ENCODE measurements at places on chromosomes 6 and 20.

- no peak for DNase-seq
Measured at GRCh38 chr20:3797592-3798372, 1.7 kb downstream of the CDC25B start.

DNA sequence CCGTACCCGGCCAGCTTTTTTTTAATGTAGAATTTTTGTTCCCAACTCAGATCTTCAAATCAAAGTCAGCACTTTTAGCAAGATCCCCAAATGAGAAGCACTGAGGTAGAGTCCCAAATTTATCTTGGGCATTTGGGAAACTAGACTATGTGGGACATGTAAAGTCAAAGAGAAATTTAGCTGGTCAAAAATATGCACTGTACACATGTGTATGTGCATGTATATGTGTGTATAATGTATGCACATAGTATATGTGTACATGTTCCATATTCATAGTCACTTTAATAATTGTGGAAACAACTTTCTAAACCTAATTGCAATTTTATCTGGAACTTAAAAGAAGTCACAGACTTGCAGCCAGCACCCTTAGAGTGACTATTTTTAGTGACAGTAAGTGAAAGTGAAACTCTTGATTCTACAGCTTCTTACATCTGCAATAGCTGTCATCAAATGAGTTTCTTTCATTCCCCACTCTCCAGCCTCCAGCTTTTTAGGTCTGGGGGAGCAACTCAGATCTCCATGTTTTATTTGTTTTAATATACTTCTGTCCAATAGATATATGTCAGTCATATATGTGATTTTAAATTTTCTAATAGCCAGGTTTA, 53.6 kb downstream of the CDC40 start:
- peak; percentile 27 for DNase-seq

- DNase-seq: no peak
Measured at GRCh38 chr6:17132967-17133366, 31.1 kb downstream of the STMND1 start.

- no peak for DNase-seq
Measured at GRCh38 chr6:15592610-15593009, 70.2 kb downstream of the DTNBP1 start.

DNA sequence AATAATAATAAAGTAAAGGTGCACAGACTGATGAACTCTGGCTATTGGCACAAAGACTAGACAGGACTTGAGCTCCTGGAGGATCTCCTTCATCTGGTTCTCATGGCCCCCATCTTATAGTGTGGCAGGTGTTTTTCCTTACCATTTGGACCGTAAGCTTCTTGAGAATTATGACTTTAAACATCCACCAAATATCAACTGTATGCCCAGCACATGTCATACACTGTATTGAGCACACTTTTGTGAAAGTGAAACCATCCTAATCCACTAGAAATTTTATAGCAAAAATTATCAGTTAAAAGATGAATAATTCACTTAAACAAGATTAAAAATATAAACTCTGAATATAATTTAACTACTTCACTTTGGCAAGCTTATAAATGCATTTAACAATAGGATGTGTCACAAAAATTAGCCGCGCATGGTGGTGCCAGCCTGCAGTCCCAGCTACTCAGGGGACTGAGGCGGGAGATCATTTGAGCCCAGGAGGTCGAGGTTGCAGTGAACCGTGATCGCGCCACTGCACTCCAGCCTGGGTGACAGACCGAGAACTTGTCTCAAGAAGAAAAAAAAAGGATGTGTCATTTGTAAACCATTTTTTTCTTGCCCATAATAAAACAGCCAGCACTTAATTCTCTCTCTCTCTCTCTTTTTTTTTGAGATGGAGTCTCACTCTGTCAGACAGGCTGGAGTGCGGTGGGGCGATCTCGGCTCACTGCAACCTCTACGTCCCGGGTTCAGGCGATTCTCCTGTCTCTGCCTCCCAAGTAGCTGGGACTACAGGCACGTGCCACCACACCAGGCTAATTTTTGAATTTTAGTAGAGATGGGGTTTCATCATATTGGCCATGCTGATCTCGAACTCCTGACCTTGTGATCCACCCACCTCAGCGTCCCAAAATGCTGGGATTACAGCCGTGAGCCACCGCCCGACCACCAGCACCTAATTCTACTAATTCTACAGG, 9.1 kb downstream of the HIVEP2 start:
- DNase-seq: no peak

GRCh38 chr6:161143663-161144430, 130.0 kb downstream of the AGPAT4 start:
- no peak for DNase-seq

DNA sequence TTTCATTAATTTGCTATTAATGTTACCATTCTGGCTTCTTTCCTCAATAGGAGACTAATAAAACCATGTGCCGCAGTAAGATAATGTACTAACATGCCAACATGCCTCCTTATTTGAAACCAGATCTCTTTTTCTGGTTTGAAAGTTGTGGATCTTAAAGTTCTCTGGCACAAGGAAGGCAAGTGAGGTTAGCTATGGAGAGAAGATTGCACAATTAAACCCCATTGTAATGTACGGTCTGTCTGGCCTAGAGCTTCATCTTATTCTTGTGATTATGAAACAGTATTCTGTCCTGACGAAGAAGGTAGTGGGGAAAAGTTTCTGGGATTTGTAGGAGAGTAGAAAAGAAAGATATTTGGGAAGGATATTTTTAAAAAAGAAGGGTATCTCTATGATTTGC, 68.4 kb downstream of the EYA4 start:
- DNase-seq: peak; percentile 9

DNA sequence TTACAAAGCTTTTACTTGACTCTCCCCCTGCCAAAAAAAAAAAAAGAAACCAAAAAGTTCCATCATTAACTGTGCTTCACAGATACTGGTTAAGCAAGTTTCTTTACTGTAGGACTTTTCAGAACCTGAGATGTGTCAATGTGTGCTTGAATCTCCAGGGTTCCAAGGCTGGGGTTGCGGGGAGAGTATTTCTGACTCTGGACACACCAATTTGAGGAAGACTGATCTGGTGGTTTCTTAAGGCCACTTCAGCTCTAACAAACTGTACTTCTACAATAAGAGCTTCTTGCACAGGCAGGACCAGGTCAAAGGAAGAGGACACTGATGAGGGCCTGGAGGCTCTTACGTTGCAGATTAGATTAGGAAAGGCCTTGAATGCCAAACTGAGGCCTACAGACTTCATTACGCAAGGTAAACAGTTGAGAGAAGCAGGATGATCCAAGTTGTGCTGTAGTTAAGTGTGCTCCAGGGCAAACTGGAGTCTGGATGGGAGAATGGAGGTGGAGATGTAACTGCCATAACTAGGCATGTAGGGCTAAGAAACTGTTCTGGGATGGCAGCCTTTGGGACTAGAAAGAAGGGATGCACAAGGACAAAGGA, 24.4 kb downstream of the COMMD7 start:
- DNase-seq: no peak

DNA sequence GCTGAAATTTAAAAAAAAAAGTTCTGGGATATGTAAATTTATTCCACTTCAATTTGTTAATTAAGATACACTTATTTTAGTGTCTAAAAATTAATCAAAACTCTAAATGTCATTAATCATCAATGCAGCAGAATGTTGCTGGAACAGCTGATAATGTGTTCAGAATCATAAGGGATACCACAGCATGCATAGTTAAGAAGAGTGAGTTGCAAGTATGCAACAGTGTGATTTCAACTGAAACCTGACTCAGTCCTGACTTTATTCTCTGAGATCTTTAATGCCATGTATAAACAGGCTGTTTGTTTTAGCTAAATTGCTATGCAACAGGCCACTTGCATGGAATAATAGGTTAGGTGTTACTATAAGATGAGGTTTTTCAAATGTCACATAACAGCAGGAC, 1.4 kb downstream of the GRIK2 start:
- peak; percentile 11 for DNase-seq

GRCh38 chr6:127460465-127460864, 1.3 kb upstream of the KIAA0408 start:
- no peak for DNase-seq
